Transverse colon (tissue), 4 donors: ENCODE measurements at places on chromosomes 5 and 9. TPM values are rescaled to one million over a fixed set of nuclear protein-coding genes. Genes with fewer than 3 reads are reported as not detected.
A peak's percentile ranks its signal among the peaks of the same experiment; 100 is the strongest.

The PCDHA3 gene
- total RNA-seq = not detected

The XPA gene
- 15.2 TPM for total RNA-seq

The DBH gene
- total RNA-seq = not detected

The GAPT gene
- total RNA-seq = not detected

The FST gene
- 3.4 TPM for total RNA-seq

The DOK3 gene
- 0.60 TPM for total RNA-seq

The IQGAP2 gene
- 119 TPM for total RNA-seq

The FAM174A gene
- total RNA-seq = 94.6 TPM

The SAXO1 gene
- total RNA-seq = not detected

The RLN1 gene
- not detected for total RNA-seq

The OR1L6 gene
- not detected for total RNA-seq

The PAX5 gene
- total RNA-seq = not detected

The RAB3C gene
- 0.55 TPM for total RNA-seq

The ANKRD33B gene
- total RNA-seq = 3.2 TPM

The WNT8A gene
- not detected for total RNA-seq

DNA sequence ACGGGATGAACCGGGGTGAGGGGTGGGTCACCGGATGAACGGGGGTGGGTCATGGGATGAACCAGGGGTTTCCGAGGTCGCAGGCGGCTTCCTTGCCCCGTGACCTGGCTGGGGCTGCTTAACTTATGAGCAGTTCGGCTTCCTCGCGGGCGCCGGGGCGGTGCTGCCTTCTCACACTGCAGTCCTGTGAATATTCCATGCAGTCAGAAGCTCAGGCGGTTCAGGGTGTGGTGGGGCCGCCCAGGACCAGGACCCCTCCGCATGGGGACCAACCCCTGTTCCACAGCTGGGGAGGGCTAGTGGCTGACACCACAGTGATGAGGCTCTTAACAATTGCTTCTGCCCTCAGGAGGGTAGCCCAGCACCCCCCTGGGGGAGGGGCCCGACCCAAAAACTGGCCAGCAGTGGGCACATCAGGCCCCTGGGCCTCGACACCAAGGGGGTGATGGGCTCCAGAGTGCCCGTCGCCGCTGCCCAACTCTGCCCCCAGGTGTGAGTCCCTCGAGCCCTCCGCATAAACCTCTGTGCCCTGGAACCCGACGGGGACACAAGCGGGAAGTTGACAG is 30.9 kb upstream of the SLC9A3 start:
- peak; percentile 53 for DNase-seq

DNA sequence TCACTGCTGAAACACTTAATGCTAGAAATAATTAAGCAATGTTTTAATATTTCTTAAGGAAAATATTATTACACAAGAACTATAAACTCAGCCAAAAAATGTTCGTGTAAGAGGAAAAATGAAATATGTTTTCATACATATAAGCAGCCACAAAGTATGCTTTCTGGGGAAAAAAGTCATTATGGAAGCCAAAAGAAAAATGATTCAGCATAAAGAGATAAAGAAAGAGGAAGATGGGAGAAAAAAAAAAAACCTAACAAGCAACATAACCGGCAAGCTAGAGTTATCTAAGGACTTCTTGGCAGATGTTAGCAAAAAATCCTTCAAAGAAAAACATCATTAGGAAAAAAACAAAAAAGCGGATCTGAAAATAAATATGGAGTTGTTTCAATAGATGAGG is 179.1 kb downstream of the MUSK start:
- DNase-seq = no peak

- DNase-seq = no peak
Measured at GRCh38 chr5:78747705-78748359, 99.3 kb upstream of the LHFPL2 start.

DNA sequence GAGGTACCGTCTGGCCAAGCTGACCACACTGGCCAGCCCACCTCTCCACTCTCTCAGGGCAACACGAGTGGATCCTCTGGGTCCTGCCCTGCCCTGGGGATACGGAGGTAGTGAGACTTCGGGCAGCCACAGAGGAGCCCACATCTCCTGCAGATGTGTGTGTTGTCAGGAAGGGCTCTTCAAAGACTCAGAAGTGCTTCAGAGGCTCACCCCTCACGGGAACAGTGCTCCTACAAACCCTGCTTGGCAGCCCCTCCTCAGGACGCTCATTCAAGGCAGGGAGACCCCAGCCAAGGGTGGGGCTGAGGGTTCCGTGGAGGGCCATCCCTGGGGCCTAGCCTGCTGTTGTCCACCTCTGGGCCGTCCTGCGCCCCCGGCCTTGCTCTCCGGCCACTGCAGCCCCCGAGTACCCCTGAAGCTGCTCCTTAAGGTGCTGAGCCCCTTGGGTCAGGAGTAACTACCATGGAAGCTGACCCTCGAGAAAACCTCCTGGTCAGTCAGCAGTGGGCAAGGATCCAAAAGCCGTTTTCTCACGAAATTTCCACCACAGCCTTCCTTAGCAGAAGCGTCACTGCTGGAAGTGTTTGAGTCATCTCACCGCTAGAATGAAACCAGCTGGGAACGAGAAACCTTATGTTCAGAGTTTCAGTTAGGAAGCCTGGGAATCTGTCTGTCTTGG is 23.2 kb upstream of the LRRC14B start:
- no peak for DNase-seq

DNA sequence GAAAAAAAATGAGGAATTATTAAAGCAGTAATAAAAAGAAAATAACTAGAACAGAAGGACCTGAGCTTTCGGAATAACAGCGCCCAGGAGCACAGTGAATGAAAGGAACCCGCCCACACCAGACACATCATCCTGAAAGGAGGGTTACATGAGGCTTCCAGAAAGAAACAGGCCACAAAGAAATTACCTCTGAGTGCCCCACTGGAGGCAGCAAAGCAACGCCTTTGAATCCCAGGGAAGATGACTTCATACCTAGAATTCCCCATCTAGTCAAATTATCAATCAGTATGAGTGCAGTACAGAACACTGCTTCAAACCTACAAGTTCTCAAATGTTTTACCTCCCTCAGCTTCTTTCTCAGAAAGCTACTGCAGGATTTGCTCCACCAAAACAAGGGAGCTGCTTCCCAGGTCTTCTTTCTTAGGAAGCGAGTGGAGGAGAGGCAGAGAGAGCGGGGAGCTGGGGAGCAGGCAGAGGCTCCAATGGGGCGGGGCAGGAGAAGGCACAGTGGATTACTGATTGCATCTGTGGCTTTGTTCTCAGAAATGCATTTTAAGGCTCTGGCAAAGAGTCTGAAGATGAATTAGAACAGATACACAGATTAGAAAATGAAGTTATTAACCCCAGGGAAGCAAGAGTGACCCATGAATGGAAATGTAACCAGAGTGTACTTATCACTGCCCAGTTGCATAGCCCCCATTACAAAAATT is 87.1 kb downstream of the SEMA4D start:
- DNase-seq = no peak

DNA sequence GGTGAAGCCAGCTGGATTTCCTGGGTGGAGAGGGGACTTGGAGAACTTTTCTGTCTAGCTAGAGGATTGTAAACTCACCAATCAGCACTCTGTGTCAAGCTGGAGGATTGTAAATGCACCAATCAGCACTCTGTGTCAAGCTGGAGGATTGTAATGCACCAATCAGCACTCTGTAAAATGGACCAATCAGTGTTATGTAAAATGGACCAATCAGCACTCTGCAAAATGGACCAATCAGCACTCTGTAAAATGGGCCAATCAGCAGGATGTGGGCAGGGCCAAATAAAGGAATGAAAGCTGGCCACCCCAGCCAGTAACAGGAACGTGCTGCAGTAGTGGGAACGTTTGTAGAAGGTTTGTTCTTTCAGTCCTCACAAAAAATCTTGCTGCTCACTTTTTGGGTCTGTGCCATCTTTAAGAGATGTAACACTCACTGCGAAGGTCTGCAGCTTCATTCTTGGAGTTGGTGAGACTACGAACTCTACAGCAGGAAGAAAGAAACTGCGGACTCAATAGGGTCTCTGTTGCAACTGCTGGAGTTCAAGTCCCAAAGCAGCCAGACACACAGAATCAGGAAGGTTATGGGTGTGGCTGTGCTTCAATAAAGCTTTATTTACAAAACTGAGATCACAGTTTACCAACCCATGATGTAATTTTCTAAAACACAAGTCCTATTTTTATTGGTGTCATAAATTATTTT is 145.7 kb upstream of the ERCC6L2 start:
- DNase-seq = no peak

DNA sequence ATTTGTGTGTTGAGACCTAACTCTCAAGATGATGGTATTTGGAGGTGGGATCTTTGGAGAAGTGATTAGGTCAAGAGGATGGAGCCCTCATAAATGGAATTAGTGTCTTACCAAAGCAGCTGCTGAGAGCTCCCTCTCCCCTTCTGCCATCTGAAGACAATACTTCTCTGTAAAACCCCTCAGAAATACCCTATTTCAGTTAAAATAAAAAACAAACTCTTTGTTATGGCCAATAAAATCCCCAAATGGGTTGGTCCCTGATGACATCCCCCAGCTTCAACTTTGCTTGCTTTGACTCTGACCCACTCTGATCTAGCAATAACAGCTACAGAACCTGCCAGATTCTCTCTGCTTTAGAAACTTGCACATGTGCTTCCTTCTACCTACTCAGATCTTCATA is 100.9 kb downstream of the SNCAIP start:
- no peak for DNase-seq

GRCh38 chr9:38295764-38296163 is 96.7 kb upstream of the ALDH1B1 start:
- no peak for DNase-seq

DNA sequence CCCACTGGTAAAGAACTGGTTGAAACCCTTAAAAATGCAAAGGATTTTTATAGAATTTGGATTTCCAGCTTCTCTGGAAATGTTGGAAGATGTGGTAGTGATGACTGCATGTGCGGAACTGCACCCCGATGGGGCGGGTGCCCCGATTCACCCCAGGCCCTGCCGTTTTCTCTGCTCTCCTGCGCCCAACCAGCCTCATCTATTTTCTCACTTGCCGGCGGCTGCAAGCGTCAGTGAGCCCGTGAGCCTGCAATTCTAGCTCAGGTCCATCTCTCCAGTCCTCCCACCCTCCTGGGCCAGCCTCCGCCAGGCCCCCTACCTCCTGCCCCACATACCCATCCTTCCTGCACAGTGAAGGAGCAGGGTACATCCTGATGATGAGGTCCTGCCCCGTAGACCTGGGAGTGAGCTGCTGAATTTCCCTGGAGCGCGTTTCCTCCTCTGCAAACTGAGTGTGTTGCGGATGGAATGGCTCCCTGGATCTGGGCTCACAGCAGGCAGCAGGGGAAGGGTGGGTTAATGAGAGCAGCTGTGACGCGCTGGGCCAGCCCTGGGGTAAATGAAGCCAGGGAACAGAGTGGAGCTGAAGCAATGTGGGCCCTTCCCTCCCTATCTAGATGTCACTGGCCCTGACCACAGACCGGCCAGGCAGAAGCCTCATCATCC is 45.9 kb upstream of the PHYKPL start:
- DNase-seq = no peak

GRCh38 chr9:92324889-92325268 is 271 bp downstream of the NOL8 start:
- no peak for DNase-seq

DNA sequence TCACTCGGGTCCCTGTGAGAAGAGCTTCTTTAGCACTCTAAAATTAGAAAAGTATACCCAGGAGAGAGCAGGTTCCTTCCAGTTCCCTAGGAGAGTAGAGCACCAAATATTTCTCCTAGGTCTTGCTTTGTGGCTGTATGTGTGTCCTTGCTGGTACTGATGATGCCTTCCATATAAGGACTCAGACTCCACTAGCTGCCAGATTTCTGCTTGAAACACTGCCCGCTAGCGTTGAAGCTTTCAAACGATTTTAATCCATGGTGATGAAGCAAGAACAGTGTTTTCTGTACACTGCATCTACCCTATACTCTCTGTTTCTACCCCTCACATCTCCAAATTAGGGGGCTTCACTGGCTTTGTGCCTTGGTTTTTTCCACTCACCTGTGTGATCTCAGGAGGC is 2.4 kb upstream of the SMC2 start:
- peak; percentile 51 for DNase-seq

DNA sequence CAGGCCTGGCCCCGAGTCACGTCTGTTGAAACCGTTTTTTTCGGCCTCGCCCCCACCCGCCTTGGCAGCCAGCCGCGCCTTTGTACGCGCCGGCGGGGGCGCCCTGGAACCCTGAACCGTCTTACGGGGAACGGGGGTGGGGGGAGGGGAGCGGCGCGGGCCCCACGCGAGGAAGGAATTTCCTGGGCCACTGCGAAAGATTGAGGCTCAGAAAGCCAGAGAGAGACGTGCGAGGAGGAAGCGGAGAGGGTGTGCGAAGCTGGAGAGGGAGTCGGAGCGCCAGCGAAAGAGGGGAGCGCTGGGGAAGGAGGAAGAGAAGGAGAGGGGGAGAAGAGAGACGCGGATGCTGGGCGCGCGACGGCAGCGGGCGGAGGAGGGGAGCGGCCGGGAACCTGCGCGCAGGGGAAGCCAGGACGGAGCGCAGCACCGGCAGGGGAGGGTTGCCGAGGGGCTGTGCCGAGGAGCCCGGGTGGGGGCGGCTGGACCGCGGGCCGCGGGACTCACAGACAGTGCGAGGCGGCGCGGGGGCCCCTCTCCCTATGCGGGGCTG is 4.6 kb upstream of the PRDM12 start:
- DNase-seq = no peak

GRCh38 chr9:94111446-94111845 is 27.2 kb downstream of the PTPDC1 start:
- DNase-seq = no peak

- DNase-seq = no peak
Measured at GRCh38 chr5:10243660-10244240, 5.9 kb downstream of the ATPSCKMT start.

DNA sequence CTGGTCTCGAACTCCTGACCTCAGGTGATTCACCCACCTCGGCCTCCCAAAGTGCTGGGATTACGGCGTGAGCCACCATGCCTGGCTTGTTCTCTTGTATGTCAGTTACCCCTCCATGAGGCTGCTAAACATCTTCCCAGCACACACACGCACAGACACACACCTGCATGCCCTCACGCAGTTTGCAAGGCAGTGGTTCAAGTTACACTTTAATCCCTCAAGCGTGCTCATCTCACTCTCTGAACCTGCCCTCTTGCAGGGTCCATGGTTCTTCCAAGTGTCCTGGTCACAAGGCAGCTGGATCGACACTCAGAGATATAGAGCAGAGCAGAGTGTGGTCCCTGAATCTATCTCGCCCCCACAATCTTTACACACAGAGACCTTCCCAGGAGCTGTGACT is 34.1 kb upstream of the RUFY1 start:
- DNase-seq = no peak

DNA sequence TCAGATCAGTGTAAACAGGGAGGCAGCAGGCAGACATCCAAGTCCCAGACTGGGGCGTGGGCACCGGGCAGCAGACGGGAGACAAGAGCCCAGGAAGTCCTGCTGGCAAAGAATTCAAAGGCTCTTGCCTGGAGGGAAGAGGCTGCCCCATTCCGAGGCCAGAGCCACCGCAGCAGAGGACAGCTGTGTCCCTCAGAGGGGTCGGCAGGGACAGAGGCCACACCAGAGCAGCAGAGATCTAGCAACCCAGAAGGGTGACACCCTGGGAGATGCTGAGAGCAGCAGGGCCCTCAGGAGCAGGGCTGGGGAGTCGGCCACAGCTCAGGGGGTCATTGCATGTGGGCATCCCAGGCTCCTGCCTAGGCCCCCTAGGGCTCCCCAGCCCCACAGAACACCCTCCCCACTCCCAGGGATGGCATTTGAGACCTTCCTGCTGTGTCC is 29.1 kb downstream of the ADAMTS2 start:
- no peak for DNase-seq

GRCh38 chr5:132488590-132488989 is 2.0 kb downstream of the IRF1 start:
- DNase-seq = no peak
